ENCODE measurements at places on chromosomes 7 and 10. TPM values are rescaled to one million over a fixed set of nuclear protein-coding genes. Genes with fewer than 3 reads are reported as not detected.

Gene KCNH2
- polyA plus RNA-seq = 22.5 TPM

DNA sequence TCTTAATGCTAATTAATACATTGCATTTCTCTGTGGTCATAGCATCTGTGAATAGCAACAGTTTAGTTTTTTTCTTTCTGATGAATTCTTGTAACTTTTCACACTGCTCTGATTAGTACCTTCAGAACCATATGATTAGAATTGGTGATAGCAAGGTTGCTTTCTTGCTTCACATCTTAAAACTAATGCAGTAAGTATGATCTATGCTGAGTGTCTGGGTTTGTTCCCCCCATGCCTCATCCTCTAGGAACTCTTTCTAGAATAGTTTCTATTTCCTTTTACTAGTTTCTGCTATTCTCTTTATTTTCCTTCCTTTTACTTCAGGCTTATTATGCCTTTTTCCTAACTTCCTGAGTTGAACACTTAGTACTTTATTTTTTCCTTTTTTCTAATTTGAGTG is 32.4 kb downstream of the TES start:
- no peak for DNase-seq

- no peak for DNase-seq
Observed at GRCh38 chr10:31927565-31927883, 1.1 kb downstream of the ARHGAP12 start.

DNA sequence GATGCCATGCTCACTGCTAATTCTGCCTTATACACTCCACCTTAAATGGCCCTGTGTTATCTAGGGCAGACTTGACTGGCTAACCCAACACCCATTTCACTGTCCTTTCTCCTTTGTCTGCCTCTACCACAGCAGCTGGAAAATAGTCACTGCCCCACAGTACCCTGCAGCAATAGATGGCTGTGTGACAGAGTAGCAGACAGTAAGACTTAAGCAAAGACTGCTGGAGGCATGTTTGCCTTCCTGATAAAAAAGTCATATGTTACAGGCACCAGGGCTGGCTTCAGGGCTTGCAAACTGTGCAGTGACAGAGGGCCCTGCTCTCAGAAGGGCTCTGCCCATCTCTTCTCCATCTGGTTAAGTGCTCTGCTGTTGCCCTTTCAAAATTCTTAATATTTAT is 332.6 kb upstream of the GHITM start:
- DNase-seq = no peak

GRCh38 chr10:70866424-70866823 is 21.9 kb downstream of the PCBD1 start:
- DNase-seq = no peak

GRCh38 chr10:49612513-49613164 is 1.2 kb upstream of the CHAT start:
- no peak for DNase-seq

Gene FAM25G
- not detected for polyA plus RNA-seq

GRCh38 chr10:86851328-86852207 is 95.1 kb downstream of the BMPR1A start:
- no peak for DNase-seq

- no peak for DNase-seq
Observed at GRCh38 chr10:93357680-93358079, 124.5 kb downstream of the MYOF start.

GRCh38 chr7:138618933-138619332 is 82.2 kb downstream of the SVOPL start:
- no peak for DNase-seq

- no peak for DNase-seq
Observed at GRCh38 chr7:3065724-3066143, 22.1 kb upstream of the CARD11 start.

DNA sequence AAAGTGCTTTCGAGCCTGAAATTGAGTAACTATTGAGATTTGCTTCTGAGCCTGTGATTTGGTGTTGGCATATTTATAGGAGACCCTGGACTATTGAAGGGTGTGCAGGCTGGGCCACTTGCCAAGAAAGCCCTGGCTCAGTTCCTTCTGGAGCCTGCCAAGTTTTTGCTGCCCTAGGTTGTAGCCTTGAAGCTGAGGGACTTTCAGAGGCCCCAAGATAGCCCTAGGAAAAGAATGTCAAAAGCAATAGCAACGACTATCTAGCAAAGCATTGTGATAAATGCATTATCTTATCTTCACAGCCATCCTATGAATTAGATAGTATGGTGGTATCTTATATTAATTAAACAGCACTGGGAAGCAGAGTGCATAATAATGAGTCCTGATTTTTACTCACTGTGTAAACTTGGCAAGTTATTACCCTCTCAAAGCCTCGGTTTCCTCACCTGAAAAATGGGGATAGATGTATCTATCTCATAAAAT is 473.7 kb upstream of the PODXL start:
- DNase-seq = peak; percentile 42

Gene FAM20C
- 74.8 TPM for polyA plus RNA-seq

DNA sequence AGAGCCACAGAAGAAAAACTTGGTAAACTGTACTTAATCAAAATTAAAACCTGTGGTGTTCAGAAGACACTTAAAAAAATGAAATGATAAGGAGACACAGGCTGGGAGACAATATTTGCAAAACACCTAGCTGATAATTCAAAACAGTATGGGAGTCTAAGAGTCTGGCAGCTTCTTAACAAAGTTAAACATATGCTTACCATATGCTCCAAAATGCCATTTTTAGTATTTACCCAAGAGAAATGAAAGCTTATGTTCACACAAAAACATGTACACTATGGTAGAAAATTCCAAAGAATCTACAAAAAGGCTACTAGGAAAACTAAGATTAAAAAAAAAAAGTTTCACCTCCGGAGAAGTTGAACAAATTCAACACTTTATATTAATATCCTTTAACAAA is 48.6 kb downstream of the ITGB1 start:
- no peak for DNase-seq

DNA sequence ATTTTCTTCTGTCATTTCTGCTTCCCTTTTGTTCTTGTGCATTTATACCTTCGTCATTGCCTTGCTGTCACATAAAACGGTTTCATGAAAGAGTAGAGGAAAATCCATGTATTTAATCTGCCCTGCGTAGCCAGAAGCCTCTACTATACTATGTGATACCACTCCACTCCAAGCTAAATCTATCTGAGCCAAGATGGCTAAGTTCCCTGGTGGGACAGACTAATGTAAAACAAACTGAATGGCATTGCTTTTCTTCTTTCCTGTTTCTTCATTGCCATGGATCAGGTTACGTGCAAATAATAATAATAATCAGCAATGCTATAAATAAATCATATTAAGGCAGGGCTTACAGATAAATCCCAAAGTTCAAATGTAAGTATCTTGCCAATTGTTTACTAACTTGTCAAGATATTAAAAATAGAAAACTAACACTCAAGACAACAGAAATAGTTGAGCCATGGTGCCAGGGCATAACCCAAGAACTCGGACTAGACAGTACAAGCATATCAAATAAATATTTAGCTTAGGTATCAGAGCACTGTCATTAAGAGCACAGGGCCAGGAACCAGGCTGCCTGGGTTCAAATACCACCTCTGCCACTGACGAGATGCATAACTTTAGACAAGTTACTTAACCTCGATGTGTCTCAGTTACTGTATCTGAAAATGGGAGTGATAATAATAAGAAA is 151.4 kb downstream of the PDE1C start:
- DNase-seq = no peak

- DNase-seq = no peak
Observed at GRCh38 chr7:6121141-6121540, 90.0 kb downstream of the ANKRD61 start.

GRCh38 chr7:16753932-16754855 is 639 bp downstream of the TSPAN13 start:
- DNase-seq = peak; percentile 34

GRCh38 chr7:16967300-16967811 is 85.6 kb upstream of the AGR3 start:
- no peak for DNase-seq

DNA sequence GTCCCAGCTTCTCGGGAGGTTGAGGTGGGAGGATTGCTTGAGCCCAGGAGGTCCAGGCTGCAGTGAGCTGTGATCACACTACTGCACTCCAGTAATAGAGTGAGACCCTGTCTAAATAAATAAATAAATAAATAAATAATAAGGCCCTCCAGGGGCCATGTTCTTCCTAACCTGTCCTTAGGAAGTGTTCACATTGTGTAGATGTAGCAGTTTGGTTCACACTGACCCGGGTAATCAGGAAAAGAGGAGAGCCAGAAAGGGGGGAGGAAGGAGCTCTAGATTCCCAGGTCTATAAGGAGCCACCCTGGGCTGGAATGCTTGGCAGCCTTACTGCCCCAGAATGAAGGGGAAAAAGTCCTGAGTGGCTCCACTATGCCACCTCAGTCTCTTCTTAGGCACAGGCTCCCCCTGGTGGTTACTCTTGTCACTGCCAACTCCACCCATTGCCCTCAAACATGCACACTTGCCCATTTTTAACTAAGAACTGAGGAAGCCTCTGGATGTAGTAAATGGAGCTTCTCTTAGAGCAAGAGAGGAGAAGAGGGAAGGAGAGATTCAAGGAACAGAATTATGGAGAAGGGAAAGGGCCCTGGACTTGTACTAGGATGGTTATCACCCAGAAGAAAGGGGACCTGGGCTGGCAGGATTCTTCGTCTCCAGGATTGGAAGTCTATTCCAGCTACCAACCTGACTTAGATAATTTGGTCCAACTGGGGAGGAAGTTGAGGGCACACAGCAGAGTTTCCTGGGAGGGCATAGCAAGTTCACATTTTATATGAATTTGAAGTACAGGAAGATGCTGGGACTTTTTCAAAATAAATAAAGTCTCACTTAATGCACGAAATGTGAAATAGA is 7.8 kb downstream of the HPS6 start:
- DNase-seq = peak; percentile 55

GRCh38 chr7:11950281-11950680 is 118.3 kb upstream of the THSD7A start:
- no peak for DNase-seq

Gene SLC26A5
- polyA plus RNA-seq = 0.81 TPM

GRCh38 chr7:155153676-155154075 is 83.6 kb downstream of the HTR5A start:
- DNase-seq = no peak

DNA sequence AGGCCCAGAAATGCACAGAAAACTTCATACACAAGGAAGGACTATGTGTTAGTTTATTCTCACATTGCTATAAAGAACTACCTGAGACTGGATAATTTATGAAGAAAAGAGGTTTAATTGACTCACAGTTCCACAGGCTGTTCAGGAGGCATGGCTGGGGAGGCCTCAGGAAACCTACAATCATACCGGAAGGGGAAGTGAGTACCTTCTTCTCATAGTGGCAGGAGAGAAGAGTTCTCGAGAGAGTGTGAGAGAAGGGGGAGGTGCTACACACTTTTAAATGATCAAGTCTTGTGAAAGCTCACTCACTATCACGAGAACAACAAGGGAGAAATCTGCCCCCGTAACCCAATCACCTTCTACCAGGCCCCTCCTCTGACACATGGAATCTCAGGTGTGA is 16.8 kb upstream of the RAMP3 start:
- no peak for DNase-seq

Gene LRRC18
- polyA plus RNA-seq = not detected

DNA sequence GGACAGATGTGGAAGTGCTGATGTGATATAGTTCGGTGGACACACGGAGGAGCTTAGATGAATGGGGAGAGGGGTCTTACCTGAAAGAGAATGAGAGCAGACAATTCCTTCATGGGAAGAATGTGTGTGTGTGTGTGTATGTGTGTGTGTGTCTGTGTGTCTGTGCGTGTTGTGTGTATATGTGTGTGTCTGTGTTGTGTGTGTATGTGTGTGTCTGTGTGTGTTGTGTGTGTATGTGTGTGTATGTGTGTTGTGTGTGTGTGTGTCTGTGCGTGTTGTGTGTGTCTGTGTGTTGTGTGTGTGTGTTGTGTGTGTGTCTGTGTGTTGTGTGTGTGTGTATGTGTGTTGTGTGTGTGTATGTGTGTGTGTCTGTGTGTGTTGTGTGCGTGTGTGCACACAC is 104.2 kb downstream of the FAM204A start:
- no peak for DNase-seq

DNA sequence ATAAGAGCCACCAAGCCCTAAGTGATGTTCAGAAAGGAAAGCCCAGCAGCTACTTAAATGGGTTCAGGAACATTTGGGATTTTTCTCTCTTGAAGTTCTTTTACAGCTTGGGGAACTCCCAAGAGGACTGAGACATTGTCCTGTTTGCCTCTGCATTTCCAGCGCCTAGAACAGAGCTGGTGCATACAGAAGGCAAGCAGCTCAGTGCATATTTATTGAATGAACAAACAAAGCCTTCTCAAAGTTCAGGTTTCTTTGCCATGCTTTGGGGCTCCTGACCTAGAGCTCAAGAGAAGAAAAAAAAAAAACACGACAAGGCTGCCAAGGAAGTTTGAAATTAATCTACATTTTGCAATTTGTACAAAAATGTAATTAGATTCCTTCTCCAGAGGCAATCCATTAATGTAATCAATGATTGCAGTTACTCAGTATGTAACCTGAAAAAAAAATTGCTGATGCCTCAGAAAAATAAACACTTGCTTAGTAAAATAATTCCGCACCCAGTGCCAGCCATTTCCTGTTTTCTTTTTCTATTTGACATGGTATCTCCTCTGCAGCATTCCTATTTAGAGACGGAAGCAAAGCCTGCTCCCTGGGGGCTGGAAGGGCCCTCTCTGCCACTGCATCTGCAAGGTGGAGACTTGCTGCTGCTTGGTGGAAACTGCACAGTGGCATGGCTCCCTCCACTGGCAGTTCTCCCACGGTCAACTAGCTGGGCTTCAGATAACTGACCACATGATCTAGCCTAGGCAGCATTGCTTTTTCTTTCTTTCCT is 157.3 kb downstream of the TMEM178B start:
- DNase-seq = no peak

Gene RNF32
- polyA plus RNA-seq = 2.7 TPM
